Fibroblast of lung (primary cell): ENCODE measurements at places on chromosomes 4 and X.

DNA sequence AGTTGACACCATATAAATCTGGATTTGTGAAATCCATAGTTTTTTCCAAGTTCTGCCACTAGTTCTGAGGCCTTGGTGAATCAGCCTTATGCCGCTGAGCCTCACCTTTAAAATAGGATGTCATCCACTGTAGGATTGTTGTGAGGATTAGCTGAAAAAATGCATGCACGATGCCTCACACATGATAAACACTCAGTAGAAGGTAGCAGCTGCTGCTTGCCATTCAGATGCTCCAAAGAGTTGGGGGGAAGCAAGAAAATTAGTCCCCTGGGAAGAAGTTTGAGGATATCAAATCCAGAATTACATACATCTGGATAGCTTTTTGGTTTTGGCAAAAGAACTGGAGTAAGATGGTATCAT, 7.4 kb downstream of the MMAA start:
- DNase-seq = no peak

DNA sequence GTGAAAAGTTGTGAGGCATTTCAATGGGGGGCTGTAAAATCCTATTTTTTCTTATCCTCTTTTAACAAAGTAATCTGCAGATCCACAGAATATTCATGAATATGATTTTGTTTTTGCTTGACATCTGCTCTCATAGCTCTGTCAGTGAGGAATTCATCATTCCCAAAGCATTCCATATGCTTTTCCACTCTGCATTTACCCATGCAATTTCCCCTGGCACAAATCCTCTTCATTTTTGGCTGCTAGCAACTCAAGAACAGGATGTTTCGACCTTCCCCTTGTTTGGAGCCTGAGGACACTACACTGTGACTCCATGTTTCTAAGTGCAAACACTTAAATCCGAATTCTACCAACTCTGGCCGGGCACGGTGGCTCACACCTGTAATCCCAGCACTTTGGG, 48.5 kb downstream of the KLHL15 start:
- no peak for DNase-seq

DNA sequence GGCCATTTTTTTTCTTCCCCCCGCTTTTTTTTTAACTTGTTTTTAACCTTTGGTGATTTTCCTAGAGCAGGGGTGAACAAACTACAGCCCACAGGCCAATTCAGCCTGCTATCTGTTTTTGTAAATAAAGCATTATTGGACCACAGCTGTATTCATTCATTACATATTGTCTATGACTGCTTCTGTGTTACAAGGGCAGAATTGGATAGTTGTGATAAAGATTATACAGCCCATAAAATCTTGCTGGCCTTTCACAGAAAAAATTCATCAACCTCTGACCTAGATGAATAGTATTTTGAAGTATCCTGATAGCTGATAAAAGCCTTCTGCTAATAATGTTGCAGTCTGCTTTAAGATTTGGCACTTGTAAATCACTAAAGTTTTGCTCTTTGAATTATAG, 63.4 kb downstream of the SMAD1 start:
- no peak for DNase-seq

- no peak for DNase-seq
Observed at GRCh38 chr4:13263967-13264525, 220.1 kb downstream of the RAB28 start.

- no peak for DNase-seq
Observed at GRCh38 chr4:64559571-64559970, 150.3 kb upstream of the TECRL start.
